ENCODE measurements at places on chromosomes 1 and 21. TPM values are rescaled to one million over a fixed set of nuclear protein-coding genes. Genes with fewer than 3 reads are reported as not detected.

The CYP4A11 gene
- total RNA-seq = not detected

The AK5 gene
- total RNA-seq = 0.97 TPM

DNA sequence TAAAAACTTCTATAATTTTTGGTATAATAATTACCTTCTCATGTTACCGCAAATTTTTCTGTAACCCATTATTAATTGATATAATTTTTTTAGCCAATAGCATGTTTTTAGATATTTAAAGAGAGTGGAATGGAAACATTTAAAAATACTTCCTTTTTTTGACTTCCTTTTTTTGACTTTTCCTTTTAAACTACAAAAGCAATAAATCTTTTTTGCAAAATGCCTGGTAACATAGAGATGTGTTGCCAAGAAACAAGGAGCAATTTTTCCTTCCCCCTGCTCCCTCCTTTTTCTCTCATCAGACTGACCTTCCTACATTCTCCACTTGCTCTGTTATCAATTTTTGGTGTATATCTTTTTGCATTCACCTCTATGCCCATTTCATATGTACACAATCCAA is 666.2 kb downstream of the ADGRL2 start:
- H3K4me1 ChIP-seq = no peaks in the 10 kb centered on the region
- H3K36me3 ChIP-seq = no peaks in the 10 kb centered on the region
- no peaks in the 10 kb centered on the region for H3K27me3 ChIP-seq
- DNase-seq = no peak
- H3K4me3 ChIP-seq = no peak overlapping the region

The ZFP69 gene
- total RNA-seq = 5.6 TPM

The GPR153 gene
- total RNA-seq = 8.3 TPM

The RAB7B gene
- 0.32 TPM for total RNA-seq

The F11R gene
- 16.1 TPM for total RNA-seq

The DISP3 gene
- not detected for total RNA-seq

GRCh38 chr1:109649491-109649914 is 6.4 kb upstream of the GSTM4 start:
- peak overlapping the region; percentile 33 for H3K4me3 ChIP-seq
- no peaks in the 10 kb centered on the region for H3K27me3 ChIP-seq
- peaks cover 2% of the 10 kb centered on the region for H3K4me1 ChIP-seq
- DNase-seq = peak; percentile 39
- no peaks in the 10 kb centered on the region for H3K36me3 ChIP-seq
- H3K27ac ChIP-seq = no peak overlapping the region

GRCh38 chr1:157412308-157412707 is 140.0 kb downstream of the FCRL5 start:
- no peak overlapping the region for H3K4me3 ChIP-seq
- no peaks in the 10 kb centered on the region for H3K4me1 ChIP-seq
- H3K36me3 ChIP-seq = no peaks in the 10 kb centered on the region

The SLC9A1 gene
- total RNA-seq = 11.1 TPM

Measured in esophagus muscularis mucosa (tissue), 4 donors.